ENCODE measurements at places on chromosomes 11 and 22.

- DNase-seq = no peak
Measured at GRCh38 chr11:111871693-111872161, 346 bp upstream of the ALG9 start.

DNA sequence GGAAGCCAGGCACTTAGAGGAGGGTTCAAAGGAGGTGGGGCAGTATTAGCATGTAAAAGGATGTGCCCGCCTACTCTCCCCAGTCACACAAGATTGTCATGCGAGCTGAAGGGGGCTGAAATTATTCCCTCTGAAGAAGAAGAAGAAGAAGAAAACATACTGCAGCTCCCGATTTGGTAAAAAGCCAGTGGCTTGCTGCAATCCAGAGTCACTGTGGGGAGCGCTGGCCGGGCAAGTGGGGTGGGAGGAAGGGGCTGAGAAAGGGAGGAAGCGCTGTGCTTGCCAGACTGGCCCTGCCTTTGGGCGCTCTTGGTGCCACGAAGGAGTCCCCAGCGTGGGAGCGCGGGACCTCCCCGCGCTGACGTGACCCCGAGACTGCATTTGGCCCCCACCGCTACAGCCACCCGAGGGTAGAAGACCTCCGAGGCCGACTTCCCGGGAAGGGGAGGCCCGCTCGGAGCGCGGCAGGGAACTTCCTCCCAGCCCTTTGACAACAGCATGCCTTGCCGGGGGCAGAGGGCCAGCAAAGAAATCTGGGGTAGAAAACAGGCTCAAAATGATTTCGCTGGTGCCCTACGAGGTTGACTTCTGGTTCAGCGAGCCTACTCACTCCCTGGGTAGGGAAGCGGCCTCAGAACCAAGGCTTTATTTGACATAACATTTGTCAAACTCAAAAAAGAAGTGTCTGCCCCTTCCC lies 906.3 kb downstream of the DLG2 start:
- DNase-seq = peak; percentile 66

DNA sequence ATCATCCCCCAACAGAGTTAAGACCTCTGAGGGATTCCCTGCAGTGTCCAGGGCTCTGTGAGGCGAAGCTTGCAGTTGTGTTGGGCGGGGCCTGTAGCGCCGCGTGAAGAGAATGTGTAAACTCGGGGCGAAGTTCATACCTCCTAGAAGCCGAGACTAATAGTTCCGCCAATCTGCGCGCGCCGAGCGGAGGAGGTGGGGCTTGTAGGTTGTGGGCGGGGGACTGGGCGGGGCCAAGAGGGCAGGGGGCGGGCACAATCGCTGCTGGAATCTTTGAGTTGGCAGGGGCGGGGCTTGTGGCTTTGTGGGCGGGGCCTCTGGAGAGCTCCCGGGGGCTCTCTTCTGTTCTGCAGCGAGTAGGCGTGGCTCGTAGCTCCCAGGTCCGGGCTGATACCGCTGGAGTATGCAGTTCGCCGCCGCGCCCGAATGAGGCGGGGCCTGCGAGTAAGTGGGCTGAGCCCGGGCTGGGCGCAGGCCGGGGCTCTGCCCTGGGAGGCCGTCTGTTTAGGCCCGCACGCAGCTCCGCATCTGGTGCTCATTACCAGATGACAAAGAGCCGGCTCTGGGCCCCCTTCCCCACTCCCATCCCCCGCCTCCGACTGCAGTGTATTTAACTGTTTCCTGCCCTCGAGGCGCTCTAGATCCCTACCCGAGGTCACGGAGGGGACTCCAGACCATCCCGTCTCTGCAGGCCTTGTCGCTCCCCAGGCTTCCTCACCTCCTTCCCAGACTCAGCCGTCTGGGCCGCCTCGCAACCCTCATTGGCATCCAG lies 4.1 kb downstream of the CD248 start:
- DNase-seq = peak; percentile 100

DNA sequence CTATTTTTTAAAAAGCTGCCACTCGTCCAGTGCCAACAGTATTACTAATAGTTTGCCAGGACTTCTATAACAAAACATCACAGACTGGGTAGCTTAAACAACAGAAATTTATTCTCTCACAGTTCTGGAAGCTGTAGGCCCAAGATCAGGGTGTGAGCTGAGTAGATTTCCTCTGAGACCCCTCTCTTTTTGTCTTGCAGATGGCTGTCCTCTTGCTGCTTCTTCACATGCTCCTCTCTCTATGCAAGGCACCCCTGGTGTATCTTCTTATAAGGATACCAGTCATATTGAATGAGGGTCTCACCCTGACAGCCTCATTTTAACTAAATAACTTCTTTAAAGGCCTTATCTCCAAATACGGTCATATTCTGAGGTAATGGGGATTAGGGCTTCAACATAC lies 390.9 kb downstream of the DLG2 start:
- DNase-seq = no peak

DNA sequence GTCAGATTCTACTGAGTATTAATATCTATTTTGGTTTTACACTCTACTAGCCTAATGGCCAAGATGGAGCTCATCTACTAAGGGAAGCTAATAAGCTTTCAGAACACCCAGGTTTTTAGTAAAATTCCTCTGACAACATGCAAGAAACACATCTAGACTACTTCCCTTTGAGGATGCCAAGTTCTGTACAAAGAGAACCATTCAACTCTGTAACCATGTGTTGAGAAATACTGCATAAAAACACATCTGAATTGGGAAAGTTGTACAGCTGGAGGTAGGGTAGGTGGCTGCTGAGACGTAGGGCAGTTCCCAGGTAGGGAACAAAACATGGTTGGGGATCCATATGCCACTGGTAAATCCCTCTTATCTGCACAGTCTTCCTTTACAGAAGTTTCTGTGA lies 66.2 kb downstream of the SC5D start:
- no peak for DNase-seq

GRCh38 chr22:43081968-43082367 lies 7.2 kb downstream of the TTLL1 start:
- no peak for DNase-seq

DNA sequence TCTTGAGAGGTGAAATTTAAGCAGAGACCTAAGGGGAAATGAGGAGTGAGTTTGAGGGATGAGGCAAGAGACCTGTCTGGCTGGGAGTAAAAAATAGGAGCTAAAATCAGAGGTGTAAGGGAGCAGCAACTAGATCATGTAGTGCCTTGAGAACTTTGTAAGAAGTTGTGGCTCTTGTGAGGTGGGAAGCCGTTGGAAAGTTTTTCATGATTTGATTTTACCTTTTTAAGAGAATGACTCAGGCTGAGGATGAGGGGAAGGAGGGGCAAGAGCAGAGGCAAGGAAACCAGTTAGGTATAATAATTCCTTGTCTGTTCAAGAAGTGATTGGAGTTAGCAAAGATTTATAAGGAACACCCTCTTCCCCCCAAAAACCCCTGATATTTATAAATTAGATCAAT lies 25.8 kb downstream of the QSER1 start:
- DNase-seq = no peak

GRCh38 chr11:8773916-8774539 lies 91.4 kb downstream of the RPL27A start:
- peak; percentile 23 for DNase-seq

GRCh38 chr11:20909995-20910726 lies 240.8 kb downstream of the NELL1 start:
- DNase-seq = no peak

- DNase-seq = no peak
Measured at GRCh38 chr11:2470495-2470894, 25.7 kb downstream of the KCNQ1 start.

- DNase-seq = no peak
Measured at GRCh38 chr11:111676878-111677585, 74.8 kb downstream of the SIK2 start.

GRCh38 chr22:39297490-39298240 lies 21.8 kb downstream of the RPL3 start:
- DNase-seq = peak; percentile 79

DNA sequence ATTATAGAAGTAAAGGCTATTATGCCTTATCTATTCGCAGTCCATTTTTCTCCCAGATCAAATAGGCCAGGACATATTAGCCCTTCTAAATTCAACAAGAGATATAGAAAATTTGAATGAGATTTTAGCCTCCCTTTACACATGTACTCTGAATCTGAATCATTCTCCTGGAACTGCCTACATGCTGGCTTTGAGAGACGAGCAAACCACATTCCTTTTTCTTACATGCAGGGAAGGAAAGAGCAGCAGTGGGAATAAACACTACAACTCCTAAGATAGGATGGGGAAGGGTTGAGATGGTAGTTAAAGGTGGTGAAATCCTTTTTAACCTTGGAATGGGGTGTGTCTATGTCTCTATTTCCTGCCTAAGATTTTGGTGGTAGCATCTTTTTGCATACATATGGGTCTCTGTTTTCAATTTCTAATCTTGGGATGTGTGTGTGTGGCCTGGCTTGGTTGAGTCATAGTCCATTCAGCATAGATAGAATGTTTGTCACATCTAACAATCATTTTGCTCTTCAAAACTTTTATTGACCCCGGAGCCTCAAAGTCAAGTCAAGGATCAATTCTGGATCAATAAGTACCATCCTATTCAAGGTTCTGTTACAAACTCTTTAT lies 11.1 kb upstream of the OOSP2 start:
- no peak for DNase-seq

- DNase-seq = no peak
Measured at GRCh38 chr11:128171506-128171905, 415.9 kb downstream of the ETS1 start.

DNA sequence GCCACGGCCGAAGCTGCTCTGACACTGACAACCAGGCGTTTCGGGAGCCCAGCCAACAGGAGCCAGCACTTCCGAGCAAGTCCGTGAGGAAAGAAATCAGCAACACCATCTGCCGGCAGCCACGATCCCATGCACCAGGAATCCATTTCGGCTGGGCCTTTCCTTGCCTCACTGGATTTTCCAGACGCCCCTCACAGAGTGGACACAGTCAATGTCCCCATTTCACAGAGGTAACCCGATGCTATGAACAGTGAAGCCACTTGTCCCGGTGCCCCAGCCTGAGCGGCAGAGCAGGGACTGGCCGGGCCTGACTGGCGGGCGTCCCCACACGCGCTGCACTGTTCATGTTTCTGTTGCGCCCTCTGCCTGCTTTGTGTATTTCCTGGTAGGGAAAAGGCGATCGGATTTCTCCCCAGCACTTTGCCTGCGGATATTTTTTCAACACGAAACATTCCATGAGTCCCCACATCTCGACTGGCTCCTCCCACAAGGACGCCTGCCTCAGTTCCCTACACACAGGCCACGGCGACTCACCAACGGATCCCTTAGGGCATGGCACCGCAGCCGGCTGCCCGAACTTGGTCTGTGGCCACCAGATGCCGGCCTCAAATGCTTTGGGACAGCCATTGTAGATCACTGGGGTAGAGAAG lies 55.3 kb downstream of the TRMU start:
- DNase-seq = peak; percentile 74

DNA sequence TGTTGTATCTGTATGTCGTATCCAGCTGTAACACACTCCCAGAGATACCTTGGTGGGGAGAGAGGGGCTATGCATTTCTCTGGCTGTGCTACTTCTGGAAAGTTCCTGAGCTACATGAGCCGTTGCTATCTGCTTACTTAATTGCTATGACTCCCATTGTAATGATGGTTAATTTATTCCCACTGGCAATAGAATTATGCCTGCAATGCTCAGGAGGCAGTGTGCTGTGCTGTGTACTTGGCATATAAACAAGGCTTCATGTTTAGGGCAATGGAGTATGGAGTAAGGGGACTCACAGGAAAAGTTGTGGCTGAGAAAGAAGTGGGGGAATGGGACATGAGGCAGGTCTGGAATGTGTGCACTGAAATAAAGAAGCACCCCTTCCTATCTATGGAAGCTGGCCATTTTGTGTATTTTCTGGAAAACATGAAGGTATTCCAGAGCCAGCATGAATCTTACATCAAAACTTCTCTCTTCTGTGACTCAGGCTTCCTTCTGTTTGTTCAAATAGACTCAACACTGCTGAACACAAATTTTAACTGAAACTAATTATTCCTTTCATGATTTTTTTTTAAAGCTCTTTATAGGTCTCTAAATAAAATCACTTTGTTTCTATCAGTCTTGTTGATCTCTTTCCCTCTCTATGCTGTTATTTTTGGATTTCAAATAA lies 40.6 kb downstream of the CD44 start:
- DNase-seq = no peak

- DNase-seq = no peak
Measured at GRCh38 chr11:125935618-125936199, 10.1 kb upstream of the VSIG10L2 start.

GRCh38 chr22:36104435-36104834 lies 56.1 kb downstream of the APOL3 start:
- no peak for DNase-seq

- DNase-seq = no peak
Measured at GRCh38 chr11:128365044-128365443, 222.3 kb downstream of the ETS1 start.

GRCh38 chr11:120097721-120098385 lies 40.1 kb downstream of the TRIM29 start:
- no peak for DNase-seq

DNA sequence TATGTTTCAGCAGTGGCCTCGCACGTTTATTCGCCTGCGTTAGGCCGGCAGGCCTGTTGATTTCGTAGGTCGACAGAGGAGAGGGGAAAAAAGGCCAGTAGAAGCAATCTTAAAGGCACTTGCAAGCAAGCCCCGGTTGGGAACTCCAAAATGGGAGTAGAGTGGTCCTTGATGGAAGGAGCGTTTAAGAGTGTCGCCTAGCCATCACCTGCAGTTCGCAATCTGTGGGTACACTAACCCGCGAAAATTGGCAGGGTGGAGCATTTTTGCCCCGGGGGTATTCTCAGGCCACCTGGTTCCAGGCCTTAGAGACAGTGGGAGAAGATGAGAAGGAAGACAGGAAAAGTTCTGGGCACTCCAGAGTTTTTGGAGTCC lies 1.1 kb downstream of the EWSR1 start:
- DNase-seq = no peak

- DNase-seq = no peak
Measured at GRCh38 chr11:41713030-41713429, 253.6 kb upstream of the LRRC4C start.

GRCh38 chr11:56917708-56918400 lies 70.9 kb upstream of the OR5AK2 start:
- no peak for DNase-seq

DNA sequence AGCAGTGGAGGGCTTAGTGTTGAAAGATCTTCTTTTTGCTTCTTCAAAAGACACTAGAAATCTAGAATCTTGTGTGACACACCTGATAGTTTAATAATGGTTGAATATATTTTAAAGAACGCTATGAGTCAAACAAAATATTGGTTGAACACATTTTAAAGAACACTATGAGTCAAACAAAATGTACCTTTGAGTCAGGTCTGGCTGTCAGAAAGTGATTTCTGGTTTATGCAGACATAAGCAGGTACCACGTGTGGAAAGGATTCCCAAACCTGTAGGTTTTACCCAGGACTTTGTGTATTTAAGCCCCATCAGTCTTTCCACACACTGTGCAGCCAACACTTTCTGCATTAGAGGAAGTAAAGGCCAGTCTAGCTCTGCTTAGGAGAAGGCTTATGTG lies 366.7 kb upstream of the TENM4 start:
- no peak for DNase-seq

- DNase-seq = no peak
Measured at GRCh38 chr11:21630934-21631478, 561.9 kb upstream of the ANO5 start.

- DNase-seq = no peak
Measured at GRCh38 chr11:60771879-60772525, 13.1 kb upstream of the MS4A10 start.
